ENCODE measurements at places on chromosomes 12 and 14.
A peak's percentile ranks its signal among the peaks of the same experiment; 100 is the strongest.

DNA sequence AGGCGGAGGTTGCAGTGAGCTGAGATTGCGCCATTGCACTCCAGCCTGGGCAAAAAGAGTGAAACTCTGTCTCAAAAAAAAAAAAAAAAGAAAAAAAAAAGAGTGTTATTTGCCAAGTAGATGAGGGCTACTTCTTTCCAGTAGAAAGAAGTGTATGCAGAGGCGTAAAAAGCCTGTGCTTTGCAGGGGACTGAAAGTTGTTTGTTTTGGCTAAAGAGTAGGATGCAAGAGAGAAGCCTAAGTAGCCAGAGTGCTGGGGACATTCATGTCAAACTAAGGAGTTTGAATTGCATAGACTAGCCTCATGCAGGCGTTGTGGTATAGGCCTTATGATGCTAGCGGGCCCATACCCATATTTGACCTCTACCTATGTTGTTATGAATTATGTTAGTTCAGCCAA is 9.5 kb downstream of the HSD17B6 start:
- DNase-seq, result no peak

GRCh38 chr12:56838621-56839488 is 75.7 kb downstream of the HSD17B6 start:
- DNase-seq, result peak; percentile 14

- DNase-seq, result no peak
Observed at GRCh38 chr12:14769466-14769968, 33.8 kb downstream of the WBP11 start.

- DNase-seq, result no peak
Observed at GRCh38 chr12:46608431-46609272, 217.1 kb downstream of the SLC38A4 start.

DNA sequence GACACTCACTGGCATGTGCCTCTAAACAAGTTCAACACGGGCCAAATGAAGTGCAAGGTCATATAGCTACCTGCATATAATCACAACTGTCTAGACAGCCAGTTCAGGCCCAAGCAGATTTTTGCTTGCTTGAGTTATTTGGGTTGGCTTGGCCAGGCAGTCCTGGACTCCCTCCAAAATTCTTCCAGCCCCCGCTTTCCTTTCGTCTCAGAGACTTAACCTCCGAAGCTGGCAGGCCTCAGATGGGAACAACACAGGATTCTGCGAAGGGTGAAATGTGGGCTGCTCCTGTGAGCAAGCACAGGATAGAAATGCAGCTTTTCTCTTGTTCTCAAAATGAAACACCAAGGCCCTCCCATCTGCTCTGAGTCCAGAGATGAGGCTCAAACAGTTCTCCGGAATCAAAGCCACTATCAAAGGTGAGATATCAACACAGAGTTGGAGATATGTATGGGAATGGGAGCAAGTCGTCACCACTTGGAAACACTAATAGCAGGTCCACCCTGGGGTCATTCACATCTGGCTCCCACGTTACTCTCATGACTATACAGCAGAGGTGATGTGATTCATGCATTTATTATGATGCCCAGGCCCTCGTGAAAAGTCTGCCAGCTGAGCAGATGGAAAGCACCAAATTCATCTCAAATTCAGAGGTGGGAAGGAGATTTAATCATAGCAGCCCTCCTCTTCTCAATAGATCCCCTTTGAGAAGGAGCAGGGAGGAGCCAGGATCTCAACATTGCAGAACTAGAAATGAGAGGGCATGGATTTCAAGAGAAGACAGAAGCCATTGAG is 389.8 kb downstream of the NUAK1 start:
- peak; percentile 60 for DNase-seq

GRCh38 chr12:116534311-116535121 is 24.7 kb upstream of the MAP1LC3B2 start:
- DNase-seq, result no peak

- DNase-seq, result no peak
Observed at GRCh38 chr12:2027351-2027750, 23.1 kb upstream of the DCP1B start.

GRCh38 chr12:115572440-115572839 is 705.1 kb downstream of the MED13L start:
- no peak for DNase-seq

DNA sequence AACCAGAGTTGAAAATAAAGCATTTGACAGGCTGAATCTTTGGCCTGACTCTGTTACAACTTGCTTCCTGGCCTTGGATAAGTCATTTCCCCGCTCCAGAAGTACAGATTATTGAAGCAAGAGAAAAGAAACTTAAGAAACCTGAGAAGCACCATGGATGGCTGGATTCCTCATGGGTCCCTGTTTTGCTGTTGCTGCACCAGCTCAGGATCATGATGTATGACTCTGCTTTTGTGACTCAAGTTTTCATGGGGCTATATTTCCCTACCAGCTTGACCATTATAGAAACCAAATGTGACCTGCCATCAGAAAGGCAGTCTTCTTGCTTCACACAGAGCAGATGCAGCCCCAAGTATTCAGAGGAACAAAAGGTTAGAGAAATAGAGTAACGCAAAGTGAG is 921.8 kb downstream of the BCL11B start:
- DNase-seq, result no peak

- no peak for DNase-seq
Observed at GRCh38 chr12:131140697-131141096, 187.0 kb downstream of the ADGRD1 start.

GRCh38 chr12:124629789-124630480 is 62.5 kb upstream of the NCOR2 start:
- no peak for DNase-seq

DNA sequence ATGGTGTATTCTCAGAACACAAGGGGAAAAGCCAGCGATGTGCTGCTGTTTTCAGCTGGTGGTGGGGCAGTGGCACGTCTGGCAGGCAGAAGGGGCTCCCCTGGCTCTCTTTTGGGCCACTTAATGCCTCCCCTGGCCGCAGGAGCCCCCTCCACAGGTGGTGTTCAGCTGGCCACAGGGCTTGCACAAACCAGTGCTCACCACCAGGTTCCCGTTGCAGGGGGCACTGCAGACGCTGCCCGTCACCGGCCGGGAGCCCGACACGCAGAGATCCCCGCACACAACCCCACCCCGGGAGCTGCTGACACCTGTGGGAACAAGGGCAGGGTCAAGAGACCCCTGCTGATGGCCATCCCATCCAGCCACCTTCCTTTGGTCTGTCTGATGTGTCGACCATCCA is 6.7 kb downstream of the KRT83 start:
- no peak for DNase-seq

DNA sequence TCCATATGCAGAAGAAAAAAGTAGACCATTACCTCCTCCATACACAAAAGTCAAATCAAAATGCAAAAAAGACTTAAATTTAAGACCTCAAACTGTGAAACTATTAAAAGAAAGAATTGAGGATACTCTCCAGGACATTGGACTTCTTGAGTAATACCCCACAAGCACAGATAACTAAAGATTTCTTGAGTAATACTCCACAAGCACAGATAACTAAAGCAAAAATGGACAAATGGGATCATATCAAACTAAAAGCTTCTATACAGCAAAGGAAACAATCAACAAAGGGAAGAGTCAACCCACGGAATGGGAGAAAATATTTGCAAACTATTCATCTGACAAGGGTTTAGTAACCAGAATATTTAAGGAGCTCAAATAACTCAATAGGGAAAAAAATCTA is 427.9 kb downstream of the CCDC91 start:
- no peak for DNase-seq

DNA sequence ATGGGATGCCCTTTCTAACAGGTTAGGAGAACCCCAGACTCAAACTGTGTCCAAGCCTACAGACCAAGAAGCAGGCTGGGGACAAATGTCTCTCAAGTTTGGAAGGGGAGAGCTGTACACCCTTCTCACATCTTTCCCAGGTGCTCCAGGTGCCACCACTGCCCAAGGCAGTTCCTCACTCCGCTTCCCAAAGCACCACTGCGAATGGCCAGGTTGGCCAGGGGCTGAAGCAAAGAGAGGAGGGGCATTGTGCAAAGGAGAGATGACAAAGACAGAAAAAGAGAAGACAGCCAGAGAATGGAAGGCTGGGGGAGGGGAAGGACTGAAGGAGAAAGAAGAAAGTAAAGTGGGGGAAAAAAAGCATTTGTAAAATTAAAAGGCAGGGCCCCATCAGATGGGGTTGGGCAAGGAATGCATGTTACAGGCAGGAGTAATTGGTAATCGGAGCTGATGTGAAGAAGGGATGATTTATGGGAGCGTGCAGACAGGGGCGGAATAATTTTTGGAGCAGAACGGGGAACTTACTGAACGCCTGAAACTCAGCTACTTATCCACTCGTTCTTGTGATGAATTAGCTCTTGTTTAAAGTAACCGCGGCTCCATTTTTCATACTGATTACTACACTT is 165.8 kb downstream of the ESRRB start:
- DNase-seq, result no peak

GRCh38 chr12:46131732-46132469 is 136.9 kb downstream of the SLC38A1 start:
- DNase-seq, result no peak

DNA sequence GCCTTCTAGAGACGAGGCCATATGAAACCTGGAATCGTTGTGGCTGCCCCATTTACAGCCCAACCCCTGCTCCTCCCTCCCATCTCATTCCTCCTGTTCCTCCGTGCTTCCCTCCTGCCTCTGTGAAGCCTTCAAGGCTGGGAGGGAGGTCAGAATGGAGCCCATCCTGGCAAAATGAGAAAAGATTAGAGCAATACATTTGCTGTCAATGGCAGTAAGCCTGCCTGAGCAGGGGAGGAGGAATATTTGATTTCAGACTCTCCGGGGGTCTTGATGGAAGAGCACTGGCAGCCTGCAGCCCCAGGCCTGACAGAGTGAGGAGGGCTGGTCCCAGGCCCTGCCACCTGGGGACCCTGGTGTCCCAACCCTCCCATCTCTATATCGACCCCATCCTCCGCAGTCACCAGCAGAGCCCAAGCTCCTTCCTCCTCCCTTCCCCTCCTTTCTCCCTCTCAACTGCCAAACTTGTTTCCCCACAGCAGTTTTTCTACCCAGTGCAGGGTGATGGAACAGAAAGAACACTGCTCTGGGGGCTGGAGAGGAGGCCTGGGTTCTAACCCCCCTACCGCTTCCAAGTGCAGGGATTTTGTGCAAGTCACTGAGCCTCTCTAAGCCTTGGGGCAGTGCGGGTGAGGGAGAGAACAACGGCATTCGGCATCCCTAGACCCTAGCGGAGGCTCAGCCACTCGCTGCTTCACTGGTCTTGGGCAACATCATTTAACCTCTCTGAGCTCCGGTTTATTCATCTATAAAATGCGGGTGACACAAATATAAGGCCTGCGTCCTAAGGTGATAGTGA is 16.0 kb upstream of the RACGAP1 start:
- no peak for DNase-seq

GRCh38 chr14:37253905-37254304 is 56.2 kb downstream of the MIPOL1 start:
- DNase-seq, result peak; percentile 53

DNA sequence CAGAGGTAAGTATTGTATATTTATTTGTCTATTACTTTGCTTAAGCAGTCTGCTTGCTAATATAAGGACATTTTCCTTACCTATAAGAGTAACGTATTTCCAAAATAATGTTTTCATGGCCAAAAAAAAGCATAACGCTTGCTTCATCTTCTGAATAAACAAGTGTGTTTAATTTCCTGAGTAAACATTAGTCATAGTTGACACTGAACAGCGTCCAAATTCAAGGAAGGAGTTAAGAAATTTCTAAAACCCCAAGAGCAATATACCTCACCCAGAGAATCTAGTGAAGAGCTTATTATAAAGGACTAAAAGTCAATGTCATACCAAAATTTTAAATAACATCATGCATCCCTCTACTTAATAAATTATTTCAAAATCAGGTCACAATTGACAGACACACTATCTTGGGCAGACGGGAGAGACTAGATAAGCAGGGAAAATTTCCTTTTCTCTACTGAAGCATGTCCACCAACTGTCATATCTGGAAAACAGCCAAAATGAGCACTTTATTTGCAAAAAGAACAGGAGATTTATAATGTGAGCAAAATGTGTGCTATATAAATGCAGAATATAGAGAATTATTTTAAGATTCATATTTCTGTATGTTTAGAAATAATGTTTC is 25.1 kb downstream of the ANKS1B start:
- no peak for DNase-seq

DNA sequence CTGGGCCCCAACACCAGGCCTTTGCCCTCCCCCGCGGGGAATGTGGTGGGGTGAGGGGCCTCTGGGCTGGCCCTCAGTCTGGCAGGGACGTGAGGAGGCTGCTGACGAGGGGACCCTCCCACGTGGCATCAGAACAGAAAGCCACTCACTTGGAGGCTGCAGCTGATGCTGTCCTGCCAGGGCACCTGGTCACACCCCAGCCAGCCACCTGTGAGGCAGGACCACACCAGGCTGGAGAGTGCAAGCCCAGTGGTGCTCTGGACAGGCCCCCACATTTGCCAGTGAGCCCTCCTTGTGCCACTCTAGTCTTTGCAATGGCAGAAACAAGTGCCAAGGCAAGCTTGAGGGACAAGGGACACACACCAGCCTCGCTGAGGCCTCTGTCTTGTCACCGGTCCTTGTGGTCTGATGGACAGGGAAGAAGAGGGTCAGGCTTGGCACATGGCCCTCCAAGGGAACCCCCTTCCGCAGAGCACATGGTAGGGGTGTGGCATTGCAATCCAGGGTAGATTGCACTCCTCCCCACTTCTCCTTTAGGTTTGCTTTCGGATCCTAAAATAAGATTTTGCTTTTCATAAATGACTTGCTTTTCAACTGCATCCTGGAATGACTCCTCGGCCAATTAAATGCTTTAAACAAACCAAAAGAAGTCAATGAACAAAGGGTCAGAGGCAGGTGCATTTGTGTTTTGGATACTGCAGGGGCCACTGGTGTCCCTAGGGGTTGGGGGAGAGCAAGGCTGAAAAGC is 53.7 kb downstream of the CCDC88C start:
- no peak for DNase-seq

DNA sequence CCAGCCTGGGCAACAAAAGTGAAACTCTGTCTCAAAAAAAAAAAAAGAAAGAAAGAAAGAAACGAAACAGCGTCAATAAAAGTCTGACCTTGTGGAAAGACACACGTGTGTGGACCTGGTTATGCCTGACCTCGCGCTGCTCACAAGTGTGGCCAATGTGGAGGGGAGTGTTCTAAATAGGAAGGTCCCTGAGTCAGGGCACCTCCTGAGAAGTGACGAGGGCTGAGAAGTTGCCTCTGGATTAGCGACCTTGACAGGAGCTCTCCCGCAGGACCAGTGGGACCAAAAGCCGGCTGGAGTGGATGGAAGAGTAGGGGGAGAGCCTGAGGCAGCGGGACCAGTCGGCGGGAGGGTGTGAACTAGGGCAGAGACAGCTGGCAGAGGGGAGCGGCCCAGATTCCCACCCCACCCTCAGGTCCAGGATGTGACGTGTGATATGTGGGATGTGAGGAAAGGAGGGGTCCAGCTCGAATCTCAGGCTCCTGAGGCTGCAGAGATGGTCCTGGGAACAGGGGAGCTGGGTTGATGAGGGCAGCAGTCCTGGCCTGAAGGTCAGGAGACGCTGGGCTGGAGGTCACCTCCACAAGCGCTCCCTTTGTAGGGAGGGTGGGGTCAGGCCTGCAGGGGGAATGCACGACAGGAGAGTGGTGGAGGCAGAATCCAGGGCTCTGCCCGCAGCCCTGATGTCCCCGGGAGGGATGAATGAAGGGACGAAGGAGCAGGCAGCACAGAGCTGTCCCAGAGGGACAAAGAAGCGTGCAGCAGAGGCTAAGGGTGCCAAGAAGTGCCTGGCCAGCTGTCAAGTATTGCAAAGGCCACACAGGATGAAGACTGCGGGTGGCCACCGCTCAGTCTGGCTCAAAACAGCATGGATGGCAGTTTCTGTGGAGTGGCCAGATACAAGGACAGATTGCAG is 24.8 kb upstream of the GPR68 start:
- DNase-seq, result no peak

GRCh38 chr12:52044292-52044983 is 6.8 kb upstream of the NR4A1 start:
- DNase-seq, result peak; percentile 97
